WTC11 (cell line): ENCODE measurements at places on chromosomes 5 and 9. TPM values are rescaled to one million over a fixed set of nuclear protein-coding genes. Genes with fewer than 3 reads are reported as not detected.

DNA sequence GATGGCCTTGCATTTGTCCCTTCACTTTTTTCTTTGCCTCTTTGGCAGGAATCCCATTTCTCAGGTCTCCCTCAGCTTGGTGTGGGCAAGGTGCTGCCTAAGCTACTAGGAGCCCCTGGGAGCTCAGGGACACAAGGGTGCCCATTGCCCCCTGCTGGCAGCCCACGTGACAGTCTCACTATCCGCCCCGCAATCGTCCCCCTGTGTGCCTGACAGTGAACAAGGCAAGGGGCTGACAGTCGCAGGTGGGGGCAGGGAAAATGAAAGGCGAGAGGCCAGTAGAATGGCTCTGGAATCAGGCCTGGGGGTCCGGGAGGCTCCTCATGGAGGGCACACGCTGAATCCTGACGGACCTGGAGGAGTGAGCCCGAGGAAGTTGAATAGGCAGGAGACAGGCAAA lies 2.0 kb upstream of the PCDH12 start:
- no peak overlapping the region for H3K27ac ChIP-seq
- H3K36me3 ChIP-seq = no peaks in the 10 kb centered on the region
- peak; percentile 54 for DNase-seq
- peaks cover 38% of the 10 kb centered on the region for H3K4me1 ChIP-seq

- no peak overlapping the region for H3K27ac ChIP-seq
- H3K36me3 ChIP-seq = no peaks in the 10 kb centered on the region
- H3K4me3 ChIP-seq = no peak overlapping the region
- DNase-seq = no peak
Measured at GRCh38 chr9:90956026-90956810, 154.6 kb downstream of the SYK start.

DNA sequence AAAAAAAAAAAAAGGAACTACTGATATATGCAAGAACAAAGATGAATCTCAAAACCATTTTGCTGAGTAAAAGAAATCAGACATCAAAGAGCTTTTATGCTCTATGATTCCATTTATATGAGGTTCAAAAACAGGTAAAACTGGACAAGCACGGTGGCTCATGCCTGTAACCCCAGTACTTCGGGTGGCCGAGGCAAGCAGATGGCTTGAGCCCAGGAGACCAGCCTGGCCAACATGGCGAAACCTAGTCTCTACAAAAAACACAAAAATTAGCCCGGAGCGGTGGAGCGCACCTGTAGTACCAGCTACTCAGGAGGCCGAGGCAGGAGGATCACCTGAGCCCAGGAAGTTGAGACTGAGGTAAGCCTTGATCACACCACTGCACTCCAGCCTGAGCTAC lies 7.8 kb downstream of the PTBP3 start:
- H3K27ac ChIP-seq = peak overlapping the region; percentile 66
- H3K4me1 ChIP-seq = peaks cover 62% of the 10 kb centered on the region
- no peaks in the 10 kb centered on the region for H3K27me3 ChIP-seq

DNA sequence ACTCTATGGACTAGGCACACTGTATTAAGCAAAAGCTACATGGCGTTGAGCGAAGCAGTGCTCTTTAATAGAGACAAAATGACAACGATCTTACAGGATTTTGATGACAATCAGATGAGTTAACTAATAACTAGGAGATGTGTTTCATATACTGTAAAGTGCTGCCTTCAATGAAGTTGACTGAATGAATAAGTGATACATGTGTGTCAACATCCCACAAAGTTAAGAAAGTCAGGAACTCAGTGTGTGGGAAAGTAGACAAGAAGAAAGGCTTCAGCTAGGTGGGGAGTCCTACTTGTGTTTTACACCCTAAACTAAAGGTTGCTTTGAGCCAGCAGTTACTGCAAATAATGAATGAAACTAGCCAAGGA lies 79.6 kb downstream of the PAPPA start:
- no peak overlapping the region for H3K27ac ChIP-seq
- H3K4me3 ChIP-seq = no peak overlapping the region
- no peak for DNase-seq

GRCh38 chr5:112143690-112144089 lies 275.4 kb downstream of the EPB41L4A start:
- H3K27me3 ChIP-seq = no peaks in the 10 kb centered on the region; the same call in 1 of the 2 replicates
- no peaks in the 10 kb centered on the region for H3K36me3 ChIP-seq

- H3K4me3 ChIP-seq = no peak overlapping the region
- H3K27ac ChIP-seq = no peak overlapping the region
- H3K4me1 ChIP-seq = peaks cover 17% of the 10 kb centered on the region
- peaks cover 32% of the 10 kb centered on the region for H3K36me3 ChIP-seq
Measured at GRCh38 chr5:10301266-10301665, 6.4 kb downstream of the CMBL start.

- no peak overlapping the region for H3K4me3 ChIP-seq
- H3K4me1 ChIP-seq = peaks cover 56% of the 10 kb centered on the region
- H3K27me3 ChIP-seq = no peaks in the 10 kb centered on the region
- no peak overlapping the region for H3K27ac ChIP-seq
Measured at GRCh38 chr9:137630126-137630525, 11.3 kb downstream of the EHMT1 start.

- no peak overlapping the region for H3K4me3 ChIP-seq
- no peak overlapping the region for H3K27ac ChIP-seq
- H3K27me3 ChIP-seq = no peaks in the 10 kb centered on the region
- no peak for DNase-seq
- no peaks in the 10 kb centered on the region for H3K36me3 ChIP-seq
- peaks cover 15% of the 10 kb centered on the region for H3K4me1 ChIP-seq
Measured at GRCh38 chr5:40227931-40228330, 451.8 kb upstream of the PTGER4 start.

The BRINP1 gene
- total RNA-seq = 16.4 to 19.5 TPM (median 18.4 TPM) in 3 replicates

GRCh38 chr9:71748280-71748743 lies 20.0 kb downstream of the CEMIP2 start:
- H3K27me3 ChIP-seq = no peaks in the 10 kb centered on the region
- H3K36me3 ChIP-seq = peaks cover 42% of the 10 kb centered on the region
- H3K4me3 ChIP-seq = no peak overlapping the region
- peaks cover 78% of the 10 kb centered on the region for H3K4me1 ChIP-seq

The CD274 gene
- 0.05 to 0.42 TPM (median 0.21 TPM) in 3 replicates for total RNA-seq

DNA sequence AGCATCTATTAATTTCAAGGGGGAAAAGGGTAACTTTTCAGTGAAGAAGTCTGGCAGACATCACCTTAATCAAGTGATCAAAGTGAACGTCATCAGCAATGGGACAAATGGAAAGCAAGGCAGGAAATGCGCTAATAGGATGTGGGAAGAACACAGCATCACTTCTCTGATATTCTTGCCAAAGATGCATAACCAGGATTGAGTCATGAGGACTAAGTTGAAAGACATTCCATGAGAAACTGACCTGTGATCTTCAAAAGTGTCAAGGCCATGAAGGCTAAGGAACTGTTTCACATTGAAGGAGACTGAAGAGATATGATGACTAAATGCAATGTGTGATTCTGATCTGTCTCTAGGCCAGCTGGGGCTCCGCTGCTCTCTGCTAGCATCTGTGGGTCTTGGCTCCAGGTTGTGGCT lies 92.9 kb downstream of the NDFIP1 start:
- no peak overlapping the region for H3K4me3 ChIP-seq
- H3K27me3 ChIP-seq = no peaks in the 10 kb centered on the region; the same call in 1 of the 2 replicates
- H3K4me1 ChIP-seq = peaks cover 29% of the 10 kb centered on the region

DNA sequence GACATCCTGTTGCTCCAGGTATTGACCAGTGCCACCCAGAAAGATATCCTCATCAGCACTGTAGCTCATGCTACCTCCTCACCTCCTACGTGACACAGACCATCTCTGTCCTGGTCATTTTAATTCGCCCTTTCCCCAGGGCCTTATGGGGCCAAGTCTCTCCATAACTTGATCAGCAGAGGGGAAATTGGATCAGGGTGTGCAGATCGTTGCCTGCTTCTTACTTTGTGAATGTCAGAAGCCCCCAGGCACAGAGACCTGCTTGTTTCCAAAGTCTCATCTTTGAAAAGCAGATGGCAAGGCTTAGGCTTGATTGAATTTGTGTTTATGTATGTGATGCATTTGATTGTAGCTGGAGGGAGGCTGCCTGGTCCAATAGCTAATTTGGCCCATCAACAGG lies 8.8 kb upstream of the DBH start:
- no peaks in the 10 kb centered on the region for H3K4me1 ChIP-seq
- no peak overlapping the region for H3K4me3 ChIP-seq
- DNase-seq = no peak
- peaks cover 11% of the 10 kb centered on the region; the same call in 1 of the 2 replicates for H3K27me3 ChIP-seq
- H3K27ac ChIP-seq = no peak overlapping the region

- no peaks in the 10 kb centered on the region for H3K27me3 ChIP-seq
- H3K36me3 ChIP-seq = peaks cover 3% of the 10 kb centered on the region; the same call in 1 of the 2 replicates
- H3K4me1 ChIP-seq = 0 out of 2 replicates have a peak, but pooled peaks cover 4% of the 10 kb centered on the region
- no peak overlapping the region for H3K27ac ChIP-seq
Measured at GRCh38 chr5:133235696-133236426, 184.0 kb downstream of the HSPA4 start.

The DNAI1 gene
- 1.5 to 2.1 TPM (median 1.6 TPM) in 3 replicates for total RNA-seq

The SLC27A6 gene
- 3.6 to 4.0 TPM (median 3.9 TPM) in 3 replicates for total RNA-seq

GRCh38 chr5:102956599-102956998 lies 163.3 kb downstream of the GIN1 start:
- H3K27ac ChIP-seq = no peak overlapping the region
- H3K27me3 ChIP-seq = no peaks in the 10 kb centered on the region
- no peak for DNase-seq

The NR5A1 gene
- 0.39 to 0.77 TPM (median 0.60 TPM) in 3 replicates for total RNA-seq
